ENCODE measurements at places on chromosomes 3 and 15.

GRCh38 chr15:62106096-62106495 is 39.3 kb downstream of the C2CD4A start:
- no peak for DNase-seq

- peak; percentile 83 for DNase-seq
Observed at GRCh38 chr15:31326875-31327668, 437 bp downstream of the KLF13 start.

DNA sequence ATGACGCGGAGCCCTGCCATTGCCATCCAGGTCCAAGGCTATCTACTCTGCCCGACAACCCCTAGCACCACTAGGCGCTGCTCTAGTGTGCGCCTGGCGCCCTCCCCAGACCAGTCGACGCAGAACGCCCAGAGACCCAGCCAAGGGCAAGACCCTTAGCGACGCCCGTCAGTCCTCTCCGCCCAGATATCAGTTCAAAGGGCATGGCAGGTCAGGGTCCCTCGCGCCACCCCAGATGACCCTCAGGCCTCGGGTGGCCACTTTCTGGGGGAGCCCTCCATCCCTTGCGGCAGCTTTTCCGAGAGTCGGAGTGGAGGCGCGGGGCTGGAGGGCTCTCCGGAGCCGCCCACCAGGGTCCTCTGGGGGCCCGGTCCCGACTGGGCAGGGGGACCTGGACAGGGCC is 371 bp upstream of the CLSTN2 start:
- no peak for DNase-seq

DNA sequence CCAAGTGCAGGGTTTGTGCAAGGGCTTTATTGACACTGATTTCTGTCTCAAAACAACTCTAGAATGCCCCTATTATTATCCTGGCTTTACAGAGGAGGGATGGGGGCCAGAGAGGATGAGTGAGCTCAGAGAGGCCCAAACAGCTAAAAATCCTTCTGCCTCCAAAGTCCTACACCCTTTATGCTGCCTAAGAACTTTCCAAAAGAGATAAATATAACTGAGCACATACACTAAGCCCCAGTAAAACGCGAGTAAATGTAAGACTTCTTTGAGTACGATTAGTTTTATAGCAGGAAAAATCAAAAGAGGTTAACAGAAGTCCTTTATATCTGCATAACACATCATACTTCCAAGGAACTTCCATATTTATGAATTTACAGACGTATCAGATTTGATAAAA is 149.1 kb downstream of the CTNNB1 start:
- no peak for DNase-seq
